ENCODE measurements at places on chromosomes 12 and 14. TPM values are rescaled to one million over a fixed set of nuclear protein-coding genes. Genes with fewer than 3 reads are reported as not detected.

EDDM3A gene
- not detected for total RNA-seq

RD3L gene
- not detected for total RNA-seq

GALNT8 gene
- total RNA-seq, result 1.2 TPM

CEBPE gene
- not detected for total RNA-seq

TPPP2 gene
- total RNA-seq, result not detected

KRT73 gene
- total RNA-seq, result not detected

CCDC88C gene
- 17.4 TPM for total RNA-seq

ZFHX2 gene
- 3.1 TPM for total RNA-seq

GLIPR1L1 gene
- total RNA-seq, result not detected

CISTR gene
- total RNA-seq, result not detected

RHEBL1 gene
- total RNA-seq, result 0.42 TPM

TAS2R14 gene
- 2.4 TPM for total RNA-seq

RNASE1 gene
- 641 TPM for total RNA-seq

CLEC4D gene
- total RNA-seq, result 4.8 TPM

RNASE4 gene
- 67.0 TPM for total RNA-seq

LRRC10 gene
- total RNA-seq, result not detected

DEPDC4 gene
- 0.58 TPM for total RNA-seq

HOXC6 gene
- 0.74 TPM for total RNA-seq

C12orf75 gene
- total RNA-seq, result 8.9 TPM

KRT6C gene
- not detected for total RNA-seq

FIGNL2 gene
- 1.3 TPM for total RNA-seq

FERMT2 gene
- total RNA-seq, result 206 TPM

GDF3 gene
- total RNA-seq, result 0.26 TPM

AREL1 gene
- total RNA-seq, result 31.9 TPM

MMP14 gene
- 273 TPM for total RNA-seq

STON2 gene
- 20.8 TPM for total RNA-seq

PSMB5 gene
- total RNA-seq, result 113 TPM

HHIPL1 gene
- total RNA-seq, result 3.8 TPM

GPR65 gene
- total RNA-seq, result 3.4 TPM

SLC7A8 gene
- 33.4 TPM for total RNA-seq

PROX2 gene
- not detected for total RNA-seq

M6PR gene
- total RNA-seq, result 141 TPM

TCTN2 gene
- total RNA-seq, result 6.6 TPM

OR11H7 gene
- total RNA-seq, result not detected

NGDN gene
- 29.7 TPM for total RNA-seq

SIRT4 gene
- total RNA-seq, result 1.6 TPM

FOXN4 gene
- not detected for total RNA-seq

COCH gene
- total RNA-seq, result 5.8 TPM

P2RX2 gene
- total RNA-seq, result not detected

FOXA1 gene
- not detected for total RNA-seq

KCNK10 gene
- total RNA-seq, result not detected

TAS2R50 gene
- 2.0 TPM for total RNA-seq

MGAT4C gene
- 0.32 TPM for total RNA-seq

PTHLH gene
- not detected for total RNA-seq

KRT78 gene
- total RNA-seq, result not detected

ART4 gene
- 1.6 TPM for total RNA-seq

RTN1 gene
- 15.4 TPM for total RNA-seq

INHBC gene
- not detected for total RNA-seq

TSPAN19 gene
- not detected for total RNA-seq

CHGA gene
- total RNA-seq, result 0.22 TPM

LTBR gene
- total RNA-seq, result 161 TPM

PZP gene
- 0.61 TPM for total RNA-seq

C1S gene
- 593 TPM for total RNA-seq
